Aortic smooth muscle cell (primary cell): ENCODE measurements at places on chromosomes 12 and 14. TPM values are rescaled to one million over a fixed set of nuclear protein-coding genes. Genes with fewer than 3 reads are reported as not detected.

The LRTM2 gene
- not detected in 2 replicates for total RNA-seq

The POLE2 gene
- 7.7 and 10.3 TPM in 2 replicates for total RNA-seq

The TAS2R19 gene
- 2.8 and 6.0 TPM in 2 replicates for total RNA-seq

The ACACB gene
- total RNA-seq = 5.9 and 7.0 TPM in 2 replicates
